ENCODE measurements at places on chromosomes 3 and 15. TPM values are rescaled to one million over a fixed set of nuclear protein-coding genes. Genes with fewer than 3 reads are reported as not detected.
A peak's percentile ranks its signal among the peaks of the same experiment; 100 is the strongest.

The CCR3 gene
- total RNA-seq: not detected

- peaks cover 67% of the 10 kb centered on the region for H3K4me1 ChIP-seq
- H3K27me3 ChIP-seq: no peaks in the 10 kb centered on the region
- H3K36me3 ChIP-seq: peaks cover 58% of the 10 kb centered on the region
- peak overlapping the region; percentile 36 for H3K4me3 ChIP-seq
Observed at GRCh38 chr3:48927928-48928327, 9.3 kb downstream of the ARIH2 start.

- no peaks in the 10 kb centered on the region for H3K4me1 ChIP-seq
- no peak overlapping the region for H3K4me3 ChIP-seq
- H3K36me3 ChIP-seq: peaks cover 48% of the 10 kb centered on the region
- no peak overlapping the region for H3K27ac ChIP-seq
Observed at GRCh38 chr3:130699765-130700164, 46.9 kb downstream of the PIK3R4 start.

- H3K36me3 ChIP-seq: no peaks in the 10 kb centered on the region
- no peak for DNase-seq
- no peaks in the 10 kb centered on the region for H3K4me1 ChIP-seq
Observed at GRCh38 chr3:120459196-120459595, 8.4 kb upstream of the FSTL1 start.
